ENCODE measurements at places on chromosomes 11 and 22.
A peak's percentile ranks its signal among the peaks of the same experiment; 100 is the strongest.

DNA sequence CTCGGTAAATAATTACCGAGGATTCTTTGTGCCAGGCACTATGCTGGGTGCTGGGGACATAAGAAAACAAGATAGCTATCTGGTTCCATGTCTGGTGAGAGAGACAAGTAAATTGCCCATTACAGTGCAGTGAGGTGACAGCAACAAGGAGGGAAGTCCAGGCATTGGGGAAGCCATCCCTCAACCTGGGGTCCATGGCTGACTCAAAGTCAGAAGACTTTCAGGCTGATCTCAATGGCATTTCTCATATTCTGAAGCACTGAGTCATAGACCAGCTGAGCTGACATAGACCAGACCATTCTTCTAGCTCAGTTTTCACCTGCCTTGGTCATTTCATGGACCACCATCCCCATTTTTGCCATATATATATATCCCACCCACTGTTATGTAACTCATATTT, 158.8 kb downstream of the TTC17 start:
- DNase-seq = no peak

DNA sequence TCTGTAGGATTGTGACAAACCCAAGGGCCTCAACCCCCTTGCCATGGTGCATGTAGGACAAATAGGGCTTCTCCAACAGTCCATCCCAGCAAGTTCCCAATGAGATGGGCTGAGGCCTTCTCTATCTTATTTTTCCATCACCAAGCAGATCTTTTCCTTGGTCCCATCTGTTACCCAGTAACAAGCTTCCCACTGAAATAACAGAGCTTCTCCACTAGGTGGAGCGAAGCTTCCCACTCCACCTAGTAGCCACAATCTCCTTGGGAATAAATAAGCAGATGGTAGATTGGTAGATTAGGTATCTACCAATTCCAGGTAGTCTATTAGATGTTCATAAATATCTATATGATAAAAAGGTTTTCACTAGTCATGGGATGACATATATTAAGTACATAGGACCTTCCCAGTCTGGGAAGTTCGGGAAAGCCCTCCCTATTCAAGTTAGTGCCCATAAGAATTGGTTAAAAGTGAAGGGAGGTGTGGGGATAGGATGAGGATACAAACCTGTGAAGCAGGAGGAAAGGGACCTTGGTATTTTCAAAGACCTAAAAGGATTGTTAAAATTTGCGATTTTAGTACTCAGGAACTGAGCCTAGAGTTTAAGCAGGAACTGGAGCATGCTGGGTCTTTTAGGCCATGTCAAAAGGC, 5.9 kb upstream of the OR52L1 start:
- DNase-seq = no peak

- DNase-seq = no peak
These were observed 157.7 kb downstream of the ADAMTS15 start for GRCh38 chr11:130606178-130606577.

- no peak for DNase-seq
These were observed 223.3 kb upstream of the ISX start for GRCh38 chr22:34842630-34843029.

- peak; percentile 58 for DNase-seq
These were observed 3.1 kb downstream of the AKIP1 start for GRCh38 chr11:8913961-8914660.

GRCh38 chr22:38870791-38871359, 1.1 kb downstream of the CBX6 start:
- no peak for DNase-seq

All from stimulated activated naive CD4-positive, alpha-beta T cell (primary cell).